ENCODE measurements at places on chromosomes 1 and 21.

GRCh38 chr1:211910113-211910884, 79.7 kb upstream of the LPGAT1 start:
- DNase-seq = no peak

DNA sequence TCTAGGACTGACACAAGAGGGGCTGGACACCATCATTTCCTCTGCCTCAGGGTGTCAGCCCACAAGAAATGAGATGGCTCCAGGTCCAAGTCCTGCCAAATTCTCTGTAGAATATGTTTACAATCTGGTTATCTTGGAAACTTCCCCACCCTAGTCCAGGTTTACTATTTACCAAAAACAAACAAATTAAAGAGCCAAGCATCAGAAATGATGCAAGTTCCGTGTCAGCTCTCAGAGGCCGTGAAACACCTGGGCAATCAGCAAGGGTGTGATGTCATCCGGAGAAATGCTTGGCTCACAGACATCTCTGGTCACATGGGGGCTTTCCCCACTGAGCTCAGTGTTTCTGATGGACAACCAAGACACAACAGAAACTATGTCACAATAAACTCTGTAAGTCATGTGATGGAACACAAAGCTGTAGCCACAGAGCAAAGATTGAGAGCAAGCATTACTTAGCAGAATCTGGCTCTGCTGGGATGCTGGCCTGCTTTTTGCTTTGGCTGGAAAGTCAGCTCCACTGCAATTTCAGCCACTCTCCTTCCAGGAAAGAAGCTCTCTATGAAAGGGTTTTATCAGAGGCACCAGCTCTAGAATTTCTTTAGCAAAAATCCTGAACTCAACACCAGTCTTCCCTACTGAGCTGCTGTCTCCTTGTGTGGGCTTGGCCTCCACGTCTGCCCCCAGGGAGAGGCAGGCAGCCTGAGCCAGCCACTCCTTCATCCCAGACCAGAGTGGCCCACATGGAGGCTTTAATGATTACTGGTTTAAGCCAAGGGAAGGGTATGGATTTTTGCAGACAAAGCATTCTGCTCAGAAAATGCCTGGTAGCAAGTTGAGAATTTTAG, 55.9 kb downstream of the NENF start:
- no peak for DNase-seq

- DNase-seq = no peak
Observed at GRCh38 chr1:228050571-228051231, 31.8 kb upstream of the ARF1 start.

GRCh38 chr21:42063571-42064521, 7.3 kb upstream of the UMODL1 start:
- DNase-seq = no peak

DNA sequence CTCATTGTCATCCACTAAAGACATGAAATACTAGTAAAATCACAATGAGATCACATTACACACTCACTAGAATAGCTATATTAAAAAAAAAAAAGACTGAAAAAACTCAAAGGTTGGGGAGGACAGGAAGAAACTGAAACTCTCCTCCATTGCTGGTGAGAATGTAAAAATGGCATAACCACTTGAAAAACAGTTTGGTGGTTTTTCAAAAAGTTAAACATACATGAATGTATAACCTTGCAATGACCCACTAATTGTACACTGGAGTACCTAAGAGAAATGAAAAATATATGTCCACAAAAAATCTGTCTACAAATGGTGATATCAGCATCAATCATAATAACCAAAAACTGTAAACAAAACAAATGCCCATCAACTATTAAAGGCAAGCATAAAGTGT, 44.0 kb downstream of the NRIP1 start:
- DNase-seq = no peak
